Activated B cell treated with CpG ODN at 0.5 μM for 24 hours (primary cell): ENCODE measurements at places on chromosomes 6 and 20.

DNA sequence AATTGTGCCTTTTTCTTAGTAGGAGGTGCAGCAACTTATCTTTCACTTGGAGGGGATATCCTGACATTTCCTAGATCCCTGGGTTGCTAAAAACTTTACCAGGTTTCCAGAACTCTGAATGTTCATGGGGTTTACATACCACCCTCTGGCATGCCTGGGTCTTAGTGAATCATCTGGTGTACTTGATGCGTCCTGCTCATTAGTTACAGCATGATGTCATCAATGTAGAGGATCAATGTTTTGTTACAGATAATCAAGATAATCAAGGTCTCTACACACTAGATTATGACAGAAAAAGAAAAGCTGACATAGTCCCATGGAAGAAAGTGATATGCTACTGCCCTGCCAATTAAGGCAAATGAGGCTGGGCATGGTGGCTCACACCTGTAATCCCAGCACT is 27.0 kb downstream of the FITM2 start:
- H3K4me1 ChIP-seq: no peaks in the 10 kb centered on the region
- no peak overlapping the region for H3K4me3 ChIP-seq
- no peak overlapping the region for H3K27ac ChIP-seq
- no peaks in the 10 kb centered on the region for H3K27me3 ChIP-seq
- DNase-seq: no peak

DNA sequence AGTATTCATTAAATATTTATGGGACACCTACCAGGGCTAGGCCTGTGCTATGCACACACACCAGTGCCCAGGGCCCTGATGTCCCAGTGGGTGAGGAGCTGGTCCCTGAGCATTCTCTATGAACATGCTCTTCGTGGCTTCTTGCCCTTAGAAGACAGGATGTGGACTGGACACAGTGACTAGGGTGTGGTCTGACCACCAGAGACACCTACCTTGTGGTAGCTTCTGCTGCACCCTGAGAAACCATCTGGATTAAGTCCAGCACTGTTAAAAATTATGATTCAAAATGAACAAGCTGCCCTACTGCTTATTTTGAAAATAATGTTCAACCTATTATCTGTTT is 112.9 kb upstream of the RPS6KA2 start:
- no peak overlapping the region for H3K27ac ChIP-seq
- no peaks in the 10 kb centered on the region for H3K4me1 ChIP-seq
- H3K27me3 ChIP-seq: no peaks in the 10 kb centered on the region
- H3K4me3 ChIP-seq: no peak overlapping the region

GRCh38 chr6:41683523-41684310 is 45.4 kb downstream of the MDFI start:
- no peaks in the 10 kb centered on the region for H3K27me3 ChIP-seq
- peaks cover 20% of the 10 kb centered on the region for H3K4me1 ChIP-seq
- H3K36me3 ChIP-seq: peaks cover 39% of the 10 kb centered on the region
- DNase-seq: peak; percentile 78

GRCh38 chr6:76818451-76818850 is 644.8 kb downstream of the HTR1B start:
- H3K27ac ChIP-seq: no peak overlapping the region
- no peaks in the 10 kb centered on the region for H3K36me3 ChIP-seq
- no peak overlapping the region for H3K4me3 ChIP-seq
- H3K27me3 ChIP-seq: no peaks in the 10 kb centered on the region

GRCh38 chr6:169841907-169842606 is 90.6 kb downstream of the ERMARD start:
- peaks cover 14% of the 10 kb centered on the region for H3K27me3 ChIP-seq
- no peaks in the 10 kb centered on the region for H3K4me1 ChIP-seq
- H3K36me3 ChIP-seq: no peaks in the 10 kb centered on the region
- no peak overlapping the region for H3K27ac ChIP-seq
- DNase-seq: no peak

GRCh38 chr6:11917951-11918738 is 94.0 kb upstream of the HIVEP1 start:
- no peak overlapping the region for H3K27ac ChIP-seq
- H3K4me1 ChIP-seq: no peaks in the 10 kb centered on the region
- no peaks in the 10 kb centered on the region for H3K36me3 ChIP-seq
- no peak overlapping the region for H3K4me3 ChIP-seq
- H3K27me3 ChIP-seq: no peaks in the 10 kb centered on the region
- DNase-seq: no peak

- H3K27me3 ChIP-seq: no peaks in the 10 kb centered on the region
- H3K4me3 ChIP-seq: no peak overlapping the region
- H3K27ac ChIP-seq: peak overlapping the region; percentile 35
- H3K4me1 ChIP-seq: peaks cover 31% of the 10 kb centered on the region
Measured at GRCh38 chr6:32519118-32519909, 10.8 kb downstream of the HLA-DRB5 start.
